Kidney glomerular epithelial cell (primary cell): ENCODE measurements at places on chromosomes 12 and 14.

DNA sequence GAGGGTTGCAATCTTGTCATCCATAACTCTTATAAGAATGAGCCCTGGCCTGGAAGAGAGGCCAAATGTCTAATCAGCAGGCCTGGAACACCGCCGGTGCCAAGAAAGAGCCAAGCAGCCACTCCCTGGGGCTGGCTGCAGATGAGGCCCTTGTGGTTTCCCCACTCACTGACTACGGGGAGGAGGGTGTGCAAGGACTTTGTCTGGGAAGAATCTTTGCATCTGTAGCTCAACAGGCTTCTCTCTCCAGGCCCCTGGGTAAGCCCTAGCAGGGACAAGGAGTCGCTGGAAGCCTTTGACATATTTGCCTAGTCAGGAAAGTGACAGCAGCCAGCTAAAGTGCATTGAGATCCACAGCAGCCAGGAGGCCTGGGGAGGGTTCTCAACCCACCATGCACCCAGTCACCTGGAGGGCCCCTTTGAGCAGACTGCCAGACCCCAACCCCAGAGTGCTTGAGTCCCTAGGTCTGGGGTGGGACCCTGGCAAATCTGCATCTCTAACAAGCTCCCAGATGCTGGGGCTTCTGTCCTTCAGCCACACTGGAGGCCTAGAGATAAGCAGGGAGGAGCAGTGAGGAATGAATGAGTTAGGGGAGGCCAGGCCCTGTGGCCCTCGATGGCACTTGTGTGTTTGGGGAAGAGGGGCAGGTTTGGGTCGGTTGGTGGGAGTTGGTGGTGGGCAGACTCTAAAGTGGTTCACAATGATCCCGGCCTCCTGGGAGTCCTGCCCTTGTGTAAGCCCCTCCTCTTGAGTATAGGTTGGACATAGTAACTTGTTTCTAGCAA lies 13.9 kb upstream of the LRTM2 start:
- DNase-seq, result no peak

DNA sequence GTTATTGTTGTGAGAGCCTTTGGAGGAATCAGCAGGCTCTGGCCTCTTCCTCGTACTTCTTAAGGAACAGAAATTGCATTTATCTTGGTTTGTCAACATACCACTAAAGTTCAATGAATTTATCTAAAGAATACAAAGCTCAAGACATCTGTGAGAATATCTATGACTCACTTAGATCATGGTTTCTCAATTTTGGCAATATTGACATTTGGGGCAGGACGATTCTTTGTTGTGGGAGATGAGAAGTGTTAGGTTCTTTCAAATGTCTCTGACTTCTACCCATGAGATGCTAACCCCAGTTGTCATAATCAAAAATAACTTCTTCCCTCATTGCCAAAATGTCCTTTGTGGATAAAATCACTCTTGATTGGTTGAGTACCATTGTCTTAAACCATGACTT lies 1190.3 kb downstream of the GALC start:
- no peak for DNase-seq

- DNase-seq, result no peak
Measured at GRCh38 chr14:91998667-91999570, 40.9 kb downstream of the TRIP11 start.

GRCh38 chr12:19234981-19235871 lies 105.7 kb downstream of the PLEKHA5 start:
- peak; percentile 34 for DNase-seq

- no peak for DNase-seq
Measured at GRCh38 chr12:1318327-1319031, 275.9 kb downstream of the FBXL14 start.
